GM06990 (cell line): ENCODE measurements at places on chromosomes 3 and 15.
A peak's percentile ranks its signal among the peaks of the same experiment; 100 is the strongest.

GRCh38 chr3:149833241-149833640 is 20.2 kb downstream of the RNF13 start:
- no peak for DNase-seq

- DNase-seq = no peak
These were observed 5.7 kb downstream of the PTH1R start for GRCh38 chr3:46883054-46883829.

GRCh38 chr3:194265505-194265892 is 85.6 kb downstream of the CPN2 start:
- no peak for DNase-seq

GRCh38 chr3:151612115-151612514 is 121.6 kb upstream of the AADACL2 start:
- DNase-seq = no peak

GRCh38 chr3:186097663-186098451 is 11.0 kb downstream of the ETV5 start:
- DNase-seq = no peak

GRCh38 chr3:39183211-39184080 is 8.9 kb downstream of the XIRP1 start:
- DNase-seq = no peak

- DNase-seq = no peak
These were observed 1.6 kb downstream of the CYP11A1 start for GRCh38 chr15:74365598-74366445.

- no peak for DNase-seq
These were observed 46.5 kb downstream of the SYNPR start for GRCh38 chr3:63324621-63325020.

GRCh38 chr15:29452881-29453731 is 183.5 kb upstream of the NSMCE3 start:
- no peak for DNase-seq

- no peak for DNase-seq
These were observed 21.0 kb downstream of the MELTF start for GRCh38 chr3:197008436-197009209.

DNA sequence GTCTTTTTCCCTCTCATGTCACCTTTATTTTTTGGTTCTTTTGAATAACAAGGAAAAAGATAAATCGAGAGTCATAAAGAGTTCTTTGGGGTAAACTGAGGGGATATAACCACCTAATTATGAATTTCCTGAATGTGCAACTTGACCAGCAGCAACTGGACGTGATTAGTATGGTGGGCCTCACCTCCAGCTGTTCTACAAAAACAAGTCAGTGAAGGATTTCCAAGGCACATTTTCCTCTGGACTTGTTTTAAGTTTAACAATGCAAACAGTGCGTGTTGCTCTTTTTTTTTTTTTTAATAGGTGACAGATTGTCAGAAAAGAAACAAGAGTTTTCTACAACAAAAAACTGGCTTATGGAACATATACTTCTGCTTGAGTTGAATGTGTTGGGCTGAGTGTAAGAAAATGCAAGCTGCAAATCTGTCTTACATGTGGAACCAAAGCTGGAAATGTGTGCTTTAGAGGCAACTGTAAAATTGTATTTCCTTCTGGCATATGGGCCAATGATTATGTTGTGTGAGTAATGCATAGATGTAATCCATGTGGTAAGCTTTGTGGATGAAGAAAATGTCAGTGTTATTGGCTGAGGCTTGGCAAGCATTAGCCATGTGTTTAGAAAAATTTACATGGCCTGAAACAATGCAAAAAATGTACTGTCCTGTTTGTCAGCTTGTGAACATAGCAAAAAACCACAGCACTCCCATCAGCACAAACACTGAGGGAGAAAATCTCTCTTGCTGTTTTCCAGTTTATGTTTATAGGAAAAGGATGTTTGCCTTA is 44.5 kb upstream of the FNDC3B start:
- DNase-seq = no peak

- peak; percentile 66 for DNase-seq
These were observed 392.7 kb upstream of the TBL1XR1 start for GRCh38 chr3:177589911-177590381.

GRCh38 chr3:78427303-78427702 is 1340.5 kb downstream of the ROBO1 start:
- DNase-seq = no peak

DNA sequence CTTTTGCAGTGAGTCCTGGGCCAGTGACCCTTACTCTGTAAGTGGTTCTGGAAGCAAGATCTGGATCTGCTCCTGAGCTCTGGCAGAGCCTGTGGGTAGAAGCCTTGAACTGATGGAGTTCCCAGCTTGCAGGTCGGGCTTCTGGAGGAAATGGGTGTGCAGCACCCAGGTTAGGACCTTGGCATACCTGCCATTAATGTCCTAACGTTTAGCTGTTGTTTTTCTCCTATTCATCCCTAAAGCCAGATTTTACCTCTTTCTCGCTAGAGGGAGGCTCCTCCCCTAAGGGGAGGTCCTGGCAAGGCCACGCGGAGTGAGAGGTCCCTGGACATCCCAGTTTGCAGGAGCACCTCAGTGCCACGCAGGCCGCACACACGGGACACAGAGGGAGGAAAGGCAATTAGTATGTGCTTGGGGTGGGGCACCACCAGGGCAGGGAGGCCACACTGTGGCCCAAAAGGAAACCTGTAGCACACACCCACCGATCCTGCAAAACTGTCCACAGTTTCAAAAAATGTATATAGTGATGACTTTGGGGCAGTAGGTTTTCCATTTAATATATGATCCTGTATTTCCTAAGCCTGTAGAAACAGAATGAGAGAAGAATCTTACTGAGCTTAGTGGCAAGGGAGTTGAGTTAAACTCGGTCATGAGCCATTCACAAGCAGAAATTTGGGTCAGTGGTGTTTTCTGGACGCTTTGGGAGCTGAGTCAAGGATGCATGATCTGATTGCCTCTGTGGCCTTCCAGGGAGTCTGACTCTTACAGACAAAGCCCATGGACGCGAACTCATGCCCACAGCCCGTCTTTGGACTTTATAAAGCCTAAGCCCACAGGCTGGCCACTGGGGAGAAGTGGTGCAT is 148.7 kb downstream of the LRRK1 start:
- no peak for DNase-seq

DNA sequence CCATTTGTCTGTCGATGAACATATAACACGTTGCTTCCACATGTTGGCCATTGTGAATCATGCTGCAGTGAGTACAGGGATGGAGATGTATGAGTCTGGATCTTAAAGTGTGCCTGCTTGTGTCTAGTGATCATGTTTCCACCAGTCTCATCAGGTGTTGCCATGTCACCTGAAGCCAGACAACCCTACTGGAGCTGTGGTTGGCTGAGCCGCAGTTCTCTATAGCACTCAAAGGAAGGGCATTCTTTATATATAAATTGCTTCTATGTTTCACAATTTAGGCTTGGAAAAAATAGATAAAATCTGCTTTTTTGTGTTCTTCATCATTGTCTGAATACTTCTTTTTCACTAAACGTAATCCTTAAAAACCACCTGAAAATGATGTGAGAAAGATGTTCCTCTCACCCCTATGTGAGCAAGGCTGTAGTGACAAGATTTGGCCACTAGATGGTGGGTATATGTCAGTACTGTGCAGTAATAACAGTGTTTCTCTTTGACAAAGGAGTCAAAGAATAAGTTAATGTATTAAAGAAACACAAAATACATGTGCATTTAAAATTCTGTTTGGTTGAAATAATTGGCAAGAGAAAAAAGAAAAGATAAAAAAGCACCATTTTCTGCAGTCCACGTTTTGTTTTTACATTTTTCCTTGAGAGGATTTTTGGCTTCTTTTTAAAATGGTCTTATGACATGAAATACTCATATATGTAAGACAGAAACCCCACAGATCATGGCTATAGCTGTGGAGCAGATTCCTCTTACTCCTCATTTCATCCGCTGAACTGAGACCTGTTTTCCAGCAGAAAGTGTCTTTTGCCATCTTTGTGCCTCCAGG is 394.5 kb upstream of the DPPA4 start:
- peak; percentile 0 for DNase-seq

- DNase-seq = no peak
These were observed 74.9 kb downstream of the FAM43A start for GRCh38 chr3:194760494-194761137.

DNA sequence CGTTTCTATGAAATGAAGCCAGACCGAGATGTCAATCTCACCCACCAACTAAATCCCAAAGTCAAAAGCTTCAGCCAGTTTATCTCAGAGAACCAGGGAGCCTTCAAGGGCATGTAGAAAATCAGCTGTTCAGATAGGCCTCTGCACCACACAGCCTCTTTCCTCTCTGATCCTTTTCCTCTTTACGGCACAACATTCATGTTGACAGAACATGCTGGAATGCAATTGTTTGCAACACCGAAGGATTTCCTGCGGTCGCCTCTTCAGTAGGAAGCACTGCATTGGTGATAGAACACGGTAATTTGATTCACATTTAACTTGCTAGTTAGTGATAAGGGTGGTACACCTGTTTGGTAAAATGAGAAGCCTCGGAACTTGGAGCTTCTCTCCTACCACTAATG is 41.9 kb upstream of the TRA2B start:
- no peak for DNase-seq

- DNase-seq = peak; percentile 60
These were observed 703 bp downstream of the PEAK1 start for GRCh38 chr15:77418966-77419835.

- no peak for DNase-seq
These were observed 21.5 kb downstream of the CA12 start for GRCh38 chr15:63360170-63360569.

GRCh38 chr15:90956274-90957030 is 1.8 kb downstream of the RCCD1 start:
- DNase-seq = peak; percentile 90
